ENCODE measurements at places on chromosomes 11 and 22.

DNA sequence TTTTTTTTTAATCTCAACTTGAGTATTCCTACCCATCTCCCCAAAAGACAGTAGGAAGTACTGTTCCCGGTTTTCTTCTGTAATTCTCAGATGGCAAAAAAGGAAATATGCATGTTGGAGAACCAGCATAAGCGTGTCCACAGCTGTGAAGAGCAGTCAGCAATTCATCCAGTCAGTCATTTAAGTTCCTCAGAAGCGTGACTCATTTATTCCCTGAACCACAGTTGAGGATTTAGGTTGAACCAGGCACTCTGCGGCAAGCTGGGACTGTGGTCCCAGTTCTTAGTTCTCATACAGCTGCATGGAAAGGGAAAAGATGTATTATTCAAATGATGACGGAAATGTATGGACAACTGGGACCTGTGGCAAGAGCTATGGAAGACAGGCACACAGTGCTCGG, 61.0 kb upstream of the MYO18B start:
- DNase-seq = no peak

- DNase-seq = no peak
These were observed 79.0 kb downstream of the BUD13 start for GRCh38 chr11:116693593-116694348.

- no peak for DNase-seq
These were observed at the start of gene AHNAK for GRCh38 chr11:62546244-62546928. TSS of gene AHNAK (minus strand) at chr11:62546806. CDS start at chr11:62536098, 10,708 bp downstream.

DNA sequence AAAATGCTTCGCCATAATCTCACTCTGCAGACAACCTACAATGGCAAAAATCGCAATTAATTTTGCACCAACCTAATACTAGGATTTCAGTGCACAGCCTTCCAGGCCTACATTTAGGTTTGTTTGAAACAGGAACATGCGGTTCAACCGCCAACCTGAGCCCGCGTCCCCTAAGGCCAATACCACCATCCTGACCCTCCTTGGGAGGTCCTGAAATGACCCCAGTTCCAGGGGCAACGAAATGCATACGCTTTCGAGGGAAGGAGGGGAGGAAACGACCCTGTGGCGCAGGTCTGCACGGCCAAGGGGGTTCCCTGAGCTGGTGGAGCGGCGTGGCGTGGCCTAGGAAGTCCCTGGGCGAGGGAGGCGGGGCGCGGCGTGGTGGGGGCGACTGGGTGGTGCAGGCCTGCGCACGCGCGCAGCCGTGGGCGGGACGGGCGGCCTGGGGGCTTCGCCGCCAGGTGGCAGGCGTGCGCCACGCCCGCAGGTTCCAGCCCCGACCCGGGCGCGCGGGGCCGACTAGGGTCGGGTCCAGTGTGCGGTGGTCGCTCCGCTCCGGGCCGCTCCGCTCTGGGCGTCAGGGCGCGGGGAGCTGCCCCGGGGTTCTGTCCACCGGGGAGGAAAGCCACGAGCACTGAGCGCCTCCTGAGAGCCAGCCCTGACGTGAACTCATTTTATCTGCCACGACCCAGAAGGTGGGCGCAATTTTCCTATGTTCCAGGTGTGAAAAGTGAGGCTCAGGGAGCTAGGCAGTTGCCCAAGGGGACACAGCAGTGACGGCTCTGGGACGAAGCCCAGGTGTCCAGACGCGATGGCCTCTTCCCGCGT, 94.1 kb downstream of the SWAP70 start:
- DNase-seq = peak; percentile 72

DNA sequence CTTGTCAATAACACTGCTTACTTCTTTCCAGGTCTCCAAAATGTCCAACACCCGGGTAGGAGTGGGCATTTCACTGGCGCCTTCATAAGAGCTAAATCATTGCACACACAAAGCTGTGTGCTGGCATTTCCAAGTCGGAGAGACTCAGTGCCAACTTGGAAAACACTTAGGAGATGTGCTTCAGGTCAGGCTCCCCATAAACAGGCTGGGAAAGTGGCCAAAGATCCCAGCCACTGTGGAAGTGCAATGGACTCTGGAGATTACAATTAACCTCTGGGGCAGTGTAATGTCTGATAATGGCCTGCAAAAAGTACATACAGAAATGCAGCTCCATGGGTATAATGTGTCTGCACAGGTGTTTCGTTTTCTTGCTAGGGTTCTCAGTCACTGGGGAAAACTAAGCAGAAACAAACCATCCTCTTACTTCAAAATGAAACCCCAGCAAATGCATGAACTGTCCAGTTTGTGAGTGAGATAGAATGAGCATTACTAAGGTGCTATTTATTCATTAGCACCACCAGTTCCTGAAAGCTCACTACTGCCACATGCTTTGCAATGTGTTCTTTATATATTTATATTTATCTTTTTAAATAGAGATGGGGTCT, 79.0 kb downstream of the ABTB2 start:
- DNase-seq = no peak

DNA sequence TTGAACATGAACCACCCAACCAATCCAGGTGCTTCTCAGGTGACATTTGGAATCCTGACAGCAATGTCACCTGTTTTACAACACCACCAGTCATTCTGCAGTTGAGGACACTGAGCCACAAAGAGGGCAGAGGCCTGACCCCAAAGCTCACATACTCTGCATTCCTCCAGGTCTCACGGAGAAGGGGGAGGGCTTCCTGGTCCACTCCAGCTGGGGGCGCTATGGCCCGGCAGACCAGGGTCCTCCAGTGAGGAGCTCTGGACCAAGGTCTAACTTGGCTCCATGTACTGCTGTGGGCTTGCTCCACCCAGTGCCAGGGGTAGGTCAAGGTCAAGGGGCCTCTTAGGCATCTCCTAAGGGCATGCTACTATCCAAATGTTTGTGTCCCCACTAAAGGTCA, 1.5 kb upstream of the PNPLA3 start:
- no peak for DNase-seq

DNA sequence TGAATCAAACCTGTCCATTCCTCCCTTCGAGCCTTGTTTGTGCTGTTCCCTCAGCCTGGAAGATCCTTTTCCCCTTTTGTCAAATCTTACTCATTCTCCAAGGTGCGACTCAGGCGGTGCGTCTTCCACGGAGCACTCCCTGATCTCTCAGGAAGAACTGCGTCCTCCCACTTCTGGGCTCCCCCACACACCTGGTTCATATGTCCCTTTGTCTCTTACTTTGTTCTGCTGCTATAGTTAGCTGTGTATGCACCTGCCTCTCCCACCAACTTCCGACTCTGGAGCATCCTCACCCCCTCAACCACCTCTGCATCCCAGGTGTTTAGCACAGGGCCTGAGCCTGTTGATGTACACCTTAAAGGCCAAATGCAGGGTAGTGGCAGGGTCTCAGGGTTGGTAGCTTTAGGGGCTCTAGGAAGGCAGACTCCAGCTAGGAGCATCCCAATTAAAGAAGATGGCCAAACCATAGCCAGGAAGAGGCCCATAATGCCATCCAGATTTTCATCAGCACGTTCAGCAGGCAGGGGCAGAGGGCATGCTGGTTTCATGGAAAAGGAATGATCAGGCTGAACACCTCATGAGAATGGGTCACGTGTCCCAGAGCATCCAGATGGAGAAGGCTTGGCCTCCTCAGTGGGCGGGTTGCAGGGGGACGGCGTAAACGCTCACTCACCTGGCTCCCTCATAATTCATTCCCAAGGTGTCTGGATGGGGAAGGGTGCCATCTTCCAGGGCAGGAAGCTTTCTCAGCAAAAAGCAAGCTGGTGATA, 20.1 kb downstream of the PTPN5 start:
- no peak for DNase-seq

- no peak for DNase-seq
These were observed 1.3 kb downstream of the SERPING1 start for GRCh38 chr11:57598831-57599155.

DNA sequence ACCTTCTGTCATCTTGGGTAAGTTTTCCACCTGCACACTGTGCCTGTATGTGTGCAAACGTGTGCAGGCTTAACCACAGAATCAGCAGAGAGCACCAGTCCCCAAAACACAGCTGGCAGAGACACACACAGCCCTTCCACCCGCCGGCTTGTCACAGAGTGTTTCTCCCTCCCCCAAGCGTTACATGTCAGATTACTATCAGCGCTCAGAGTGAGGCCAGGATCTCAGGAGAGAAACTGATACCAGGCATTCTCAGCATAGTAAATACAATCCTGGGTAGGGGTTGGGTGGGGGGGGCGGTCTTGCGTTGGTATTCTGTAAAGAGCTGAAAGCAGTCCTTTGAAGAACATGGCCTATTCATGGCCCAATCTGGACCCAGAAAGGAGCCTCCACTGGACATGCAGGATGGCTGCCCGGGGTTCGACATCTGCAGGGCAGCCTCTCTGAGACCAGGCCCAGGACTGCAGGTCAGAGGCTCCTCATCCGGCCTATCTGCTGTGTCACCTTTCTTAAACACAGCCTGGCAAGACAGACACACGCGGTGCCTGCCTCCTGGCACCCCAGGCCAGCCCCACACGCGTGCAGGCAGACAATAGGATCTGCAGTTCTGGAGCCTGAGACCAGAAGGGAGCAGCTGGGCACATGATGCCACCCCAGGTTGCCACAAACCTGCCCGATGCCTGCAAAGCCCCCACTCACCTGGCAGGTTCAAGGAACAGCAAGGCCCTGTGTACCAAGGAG, 1.7 kb downstream of the OSBPL5 start:
- DNase-seq = no peak

GRCh38 chr22:44906248-44906936, 103.4 kb downstream of the PHF21B start:
- DNase-seq = no peak

DNA sequence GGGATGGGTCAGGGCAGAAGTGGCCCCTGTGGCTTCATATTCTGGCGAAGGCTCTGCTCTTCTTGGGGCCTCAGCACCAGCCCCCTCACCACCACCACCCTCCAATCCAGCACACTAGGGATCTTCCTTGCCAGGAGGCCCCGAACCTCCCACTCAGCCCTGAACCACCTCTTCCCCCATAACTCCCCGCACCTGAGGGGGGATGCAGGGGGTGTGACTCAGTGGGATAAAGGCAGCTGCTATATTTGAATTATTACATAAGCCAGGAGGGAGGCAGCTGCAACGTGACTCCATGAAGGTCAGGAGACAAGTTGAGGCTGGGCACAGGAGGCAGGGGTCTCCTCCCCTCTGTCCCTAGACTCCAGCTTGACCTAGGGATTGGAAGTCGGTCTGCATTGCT, 5.6 kb upstream of the PDE2A start:
- no peak for DNase-seq

DNA sequence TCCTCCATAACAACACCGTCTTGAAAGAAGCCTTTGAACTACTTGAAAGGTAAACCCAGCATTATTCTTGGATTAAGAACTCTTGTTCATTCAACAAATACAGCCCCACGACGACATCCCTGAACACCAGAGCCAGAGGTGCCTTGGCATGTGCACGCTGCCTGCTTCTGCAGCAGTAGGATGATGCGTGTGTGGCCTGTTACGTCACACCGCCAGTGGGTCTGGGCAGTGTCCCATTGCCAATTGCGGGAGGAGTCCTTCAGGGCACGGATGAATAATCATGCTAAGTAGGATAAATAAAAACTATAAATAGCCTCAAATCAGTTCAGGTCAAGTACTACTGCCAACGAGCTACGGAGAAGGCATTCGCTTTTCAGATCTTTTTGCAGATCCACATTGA, 380.5 kb downstream of the SHANK2 start:
- no peak for DNase-seq

GRCh38 chr22:26904483-26904882, 247.1 kb downstream of the MIAT start:
- no peak for DNase-seq

DNA sequence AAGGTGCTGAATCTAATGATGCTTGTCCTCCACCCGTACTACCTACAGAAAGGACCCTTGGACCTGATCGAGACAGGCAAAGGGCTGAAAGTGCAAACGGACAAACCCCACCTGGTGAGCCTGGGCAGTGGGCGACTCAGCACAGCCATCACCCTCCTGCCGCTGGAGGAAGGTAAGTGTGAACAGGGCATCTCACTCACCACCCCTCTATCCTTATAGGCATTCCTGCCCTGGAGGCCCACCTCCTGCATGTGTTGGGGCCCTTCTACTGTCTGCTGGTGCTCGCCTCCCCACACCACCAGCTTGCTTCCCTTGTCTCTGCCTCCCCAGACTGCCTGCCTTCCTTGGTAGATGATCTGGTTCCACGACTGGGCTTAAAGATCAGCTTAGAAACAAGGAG, 7.1 kb downstream of the PHLDB1 start:
- DNase-seq = no peak

DNA sequence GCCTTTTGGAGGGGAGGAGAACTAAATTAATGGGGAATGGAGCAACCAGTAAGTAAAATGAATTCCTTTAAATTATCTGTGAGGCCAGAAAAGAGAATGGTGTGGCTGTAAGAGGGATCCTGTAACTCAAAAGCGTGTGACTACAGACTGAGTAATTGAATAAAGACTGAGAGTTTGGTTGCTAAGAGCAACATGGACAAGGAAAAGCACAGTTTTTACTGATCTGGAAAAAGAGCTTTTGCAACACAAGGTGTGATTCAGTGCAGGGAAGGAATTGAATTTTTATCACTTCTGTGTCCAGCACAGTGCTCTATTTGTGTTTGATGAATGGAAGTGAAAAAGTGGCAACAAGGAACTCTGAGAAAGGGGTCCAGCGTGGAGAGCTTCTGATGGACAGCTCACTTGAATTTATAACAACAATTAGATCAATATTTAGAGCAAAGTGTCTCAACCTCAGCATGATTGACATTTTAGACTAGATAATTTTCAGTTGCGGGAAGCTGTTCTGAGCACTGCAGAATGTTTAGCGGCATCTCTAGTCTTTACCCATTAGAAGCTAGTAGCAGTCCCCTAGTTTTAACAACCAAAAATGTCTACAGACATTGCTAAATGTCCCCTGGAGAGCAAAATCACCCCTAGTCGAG, 202.8 kb upstream of the BDNF start:
- no peak for DNase-seq

GRCh38 chr11:43685440-43685839, 4.9 kb downstream of the HSD17B12 start:
- no peak for DNase-seq

GRCh38 chr11:122230385-122230755, 114.4 kb upstream of the BLID start:
- DNase-seq = no peak

- DNase-seq = no peak
These were observed 16.0 kb downstream of the ZMAT5 start for GRCh38 chr22:29750559-29751538.

- no peak for DNase-seq
These were observed 63.4 kb downstream of the NAT10 start for GRCh38 chr11:34168642-34169420.

GRCh38 chr11:46890665-46891064, 27.7 kb downstream of the LRP4 start:
- DNase-seq = no peak

DNA sequence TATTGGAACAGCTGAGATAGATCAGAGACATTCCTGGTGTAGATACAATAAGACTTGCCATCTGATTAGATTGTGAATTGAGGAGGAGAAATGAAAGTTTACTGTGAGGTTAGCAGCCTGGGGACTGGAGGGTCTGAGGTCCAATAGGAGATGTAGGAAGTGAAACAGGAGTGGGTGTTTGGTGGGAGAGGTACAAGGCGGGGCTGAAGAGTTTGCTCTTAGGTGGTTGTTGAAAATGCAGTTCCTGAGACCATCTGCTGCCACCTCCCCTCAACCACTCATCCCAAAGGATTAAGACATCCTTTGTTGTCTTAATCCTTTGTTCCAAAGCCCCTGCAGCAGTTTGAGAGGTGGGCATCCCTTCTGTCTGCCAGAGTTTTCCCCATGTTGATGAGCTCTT, 14.8 kb downstream of the PIWIL4 start:
- DNase-seq = no peak

Measured in anterior cingulate cortex (tissue), 58 donors.